ENCODE measurements at places on chromosomes 2 and 18.

DNA sequence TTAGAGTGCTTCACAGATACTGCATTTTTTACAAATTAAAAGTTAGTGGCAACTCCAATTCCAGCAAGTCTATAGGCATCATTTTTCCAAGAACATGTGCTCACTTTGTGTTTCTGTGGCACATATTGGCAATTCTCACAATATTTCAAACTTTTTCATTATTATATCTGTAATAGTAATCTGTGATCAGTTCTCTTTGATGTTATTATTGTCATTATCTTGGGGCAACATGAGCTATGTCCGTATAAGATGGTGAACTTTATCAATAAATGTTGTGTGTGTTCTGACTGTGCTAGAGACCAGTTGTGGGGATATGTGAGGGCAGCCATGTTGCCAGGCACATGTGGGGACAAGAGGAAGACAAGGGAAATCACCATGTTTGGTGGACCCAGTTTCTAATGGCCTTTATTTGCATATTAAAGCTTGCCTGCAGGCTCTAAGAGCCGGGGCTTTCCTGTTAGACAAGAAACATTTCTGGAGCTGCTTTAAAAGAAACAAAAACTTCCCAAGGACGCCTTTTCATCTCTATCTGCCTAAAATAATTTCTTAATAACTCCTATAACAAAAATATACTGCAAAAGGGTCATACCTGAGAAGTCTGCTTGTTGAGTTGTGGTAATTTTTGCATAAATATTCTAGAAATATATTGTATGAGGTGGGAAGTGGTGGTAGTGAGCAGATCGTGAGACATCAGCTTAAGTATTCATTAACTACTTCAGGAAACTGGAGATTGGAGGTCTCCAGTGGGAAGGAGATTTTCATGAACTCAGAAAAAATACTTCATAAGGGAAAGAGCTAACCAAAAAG is 37.2 kb downstream of the KYNU start:
- no peak for DNase-seq

GRCh38 chr2:239720361-239721360 is 304.5 kb downstream of the NDUFA10 start:
- no peak for DNase-seq

- DNase-seq = no peak
These were observed 22.3 kb downstream of the CD8A start for GRCh38 chr2:86768189-86768949.

DNA sequence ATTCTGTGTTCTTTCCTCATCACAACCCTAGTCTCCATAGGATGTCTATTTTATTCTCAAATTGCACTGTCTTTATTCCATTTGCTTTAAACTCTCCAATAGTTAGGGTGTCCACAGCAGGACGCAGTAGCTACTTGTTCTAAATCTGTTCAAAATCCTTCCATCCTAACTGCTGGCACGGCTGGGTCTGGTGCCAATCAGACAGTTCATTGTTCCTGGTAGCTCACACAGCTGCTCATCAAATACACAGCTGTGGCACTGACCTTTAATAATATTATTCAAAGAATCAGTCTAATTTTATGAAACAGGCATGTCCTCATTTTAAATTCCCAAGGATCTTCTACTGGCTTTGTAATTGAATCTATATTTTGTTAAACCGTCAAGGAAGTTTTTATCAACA is 59.7 kb upstream of the TMEFF2 start:
- no peak for DNase-seq

DNA sequence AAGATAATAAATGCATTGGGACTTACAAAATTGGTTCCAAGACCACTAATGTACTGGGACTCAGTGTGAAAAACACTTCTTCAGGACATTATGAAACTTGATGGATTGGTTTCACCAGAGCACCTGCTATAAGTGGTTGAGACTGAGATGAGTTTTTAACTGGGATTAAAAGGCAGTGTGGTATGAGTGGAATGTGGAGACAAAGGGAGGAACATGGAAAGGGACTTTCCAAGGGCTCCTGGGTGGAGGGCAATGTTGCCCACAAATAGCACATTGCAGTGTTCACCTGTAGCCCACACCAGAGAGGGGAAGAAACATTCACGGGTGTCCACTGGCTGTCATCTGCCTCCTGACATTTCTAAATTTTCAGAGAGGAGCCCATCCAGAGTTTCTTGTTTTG is 253.3 kb upstream of the TANK start:
- DNase-seq = no peak

GRCh38 chr2:197423307-197423706 is 11.5 kb downstream of the SF3B1 start:
- DNase-seq = no peak

DNA sequence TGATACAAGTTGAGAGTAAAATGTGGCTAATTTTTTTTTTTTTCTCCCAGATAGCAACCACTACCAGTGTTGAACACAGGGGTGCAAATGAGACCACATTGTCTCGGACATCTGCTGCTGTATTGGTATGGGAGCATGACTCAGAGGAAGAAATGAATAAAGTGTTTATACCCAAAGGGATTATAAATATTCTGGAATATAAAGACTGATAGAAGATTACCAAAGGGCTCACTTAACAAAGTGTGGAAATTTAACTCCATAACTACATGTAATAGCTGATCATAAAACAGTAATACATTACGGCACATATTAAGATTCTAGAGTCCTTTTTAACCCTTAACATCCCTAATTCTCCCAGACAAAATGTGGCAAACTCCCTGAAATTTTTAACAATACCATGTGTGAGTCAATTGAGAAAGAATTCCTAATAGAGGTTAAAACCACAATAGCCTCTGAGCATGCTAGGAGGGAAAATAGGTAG is 1023.0 kb upstream of the ACVR2A start:
- DNase-seq = no peak

DNA sequence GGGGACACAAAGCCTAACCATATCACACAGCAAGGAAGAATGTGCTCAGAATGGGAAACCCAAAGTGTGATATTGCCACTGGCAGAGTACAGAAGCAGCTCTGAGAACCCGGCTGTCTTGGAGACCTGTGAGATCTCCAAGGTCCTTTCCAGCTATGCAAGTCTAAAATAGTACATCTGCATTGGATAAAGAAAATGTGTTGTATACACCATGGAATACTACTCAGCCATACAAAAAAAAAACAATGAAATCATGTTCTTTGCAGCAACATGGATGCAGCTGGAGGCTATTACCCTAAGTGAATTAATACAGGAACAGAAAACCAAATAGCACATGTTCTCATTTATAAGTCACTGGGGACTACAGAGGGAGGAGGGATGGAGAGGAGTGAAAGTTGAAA is 36.5 kb upstream of the RFX8 start:
- DNase-seq = no peak

DNA sequence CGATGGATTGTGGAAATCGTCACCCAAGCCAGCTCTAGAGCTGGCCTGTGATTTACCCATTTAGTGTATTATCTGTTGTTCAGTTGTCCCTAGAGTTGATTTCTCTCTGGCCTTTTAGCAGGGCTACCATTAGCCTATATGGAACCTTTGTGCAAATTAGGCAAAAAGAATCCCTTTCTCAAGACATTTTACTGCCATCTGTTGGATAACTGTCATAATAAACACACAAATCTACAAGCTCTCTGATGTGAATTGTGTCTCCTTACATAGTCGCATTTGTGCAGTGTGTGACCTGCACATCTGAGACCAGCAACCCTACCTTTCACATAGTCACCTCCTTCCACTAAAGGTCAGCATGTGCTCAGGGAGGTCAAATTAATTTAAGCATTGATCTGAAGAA is 34.0 kb downstream of the LOXHD1 start:
- DNase-seq = no peak

DNA sequence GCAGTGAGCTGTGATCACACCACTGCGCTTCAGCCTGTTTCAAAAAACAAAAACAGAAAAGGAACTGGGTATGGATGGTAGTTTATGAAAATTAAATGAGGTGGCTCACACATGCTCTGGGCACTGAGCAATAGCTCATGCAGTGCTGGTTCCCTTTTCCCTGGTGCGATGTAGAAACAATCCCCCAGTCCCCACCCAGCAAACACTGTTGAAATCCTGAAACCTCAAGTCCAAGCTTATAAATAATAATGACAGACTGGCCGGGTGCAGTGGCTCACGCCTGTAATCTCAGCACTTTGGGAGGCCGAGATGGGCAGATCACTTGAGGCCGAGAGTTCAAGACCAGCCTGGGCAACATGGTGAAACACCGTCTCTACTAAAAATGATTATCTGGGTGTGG is 55.4 kb upstream of the SMAD2 start:
- peak; percentile 1 for DNase-seq

GRCh38 chr2:6202756-6203155 is 510.6 kb downstream of the SOX11 start:
- DNase-seq = no peak

DNA sequence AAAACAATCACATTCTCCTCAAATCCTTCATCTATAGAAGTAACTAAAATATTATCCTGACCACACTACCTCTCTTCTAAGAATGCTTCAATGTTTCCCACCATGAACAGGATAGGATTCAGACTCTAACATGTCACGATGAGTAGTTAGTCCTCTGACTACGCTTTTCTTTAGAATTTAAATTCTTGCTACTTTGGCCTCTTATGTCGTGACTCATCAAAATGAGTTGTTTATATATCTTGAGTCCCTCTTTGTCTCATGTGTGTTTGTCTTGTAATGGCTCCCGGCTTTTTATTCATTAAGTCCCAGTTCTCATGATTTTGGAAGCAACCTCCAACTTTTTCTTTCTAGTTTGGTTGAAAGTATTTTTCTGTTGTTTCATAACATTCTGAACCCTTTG is 1289.2 kb downstream of the DSC3 start:
- DNase-seq = no peak

DNA sequence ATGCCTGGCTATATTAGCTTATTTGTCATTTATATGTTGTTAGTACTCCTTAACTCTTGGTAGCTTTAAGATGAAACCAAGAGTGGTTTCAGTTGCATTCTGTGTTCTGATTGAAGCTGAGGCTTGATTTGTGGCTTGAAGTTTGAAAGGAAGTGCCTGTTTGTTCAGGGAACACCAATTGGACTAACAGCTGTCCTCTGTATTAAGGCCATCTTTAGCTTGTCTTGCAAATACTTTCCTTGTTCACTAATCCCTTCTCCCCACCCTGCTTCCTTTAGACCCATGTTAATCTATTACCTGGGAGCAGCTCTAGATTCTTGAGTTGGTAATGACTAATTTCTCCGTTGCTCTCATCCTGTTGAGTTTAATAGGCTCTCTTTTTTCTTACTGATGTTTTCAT is 13.4 kb downstream of the ITGA6 start:
- DNase-seq = no peak

DNA sequence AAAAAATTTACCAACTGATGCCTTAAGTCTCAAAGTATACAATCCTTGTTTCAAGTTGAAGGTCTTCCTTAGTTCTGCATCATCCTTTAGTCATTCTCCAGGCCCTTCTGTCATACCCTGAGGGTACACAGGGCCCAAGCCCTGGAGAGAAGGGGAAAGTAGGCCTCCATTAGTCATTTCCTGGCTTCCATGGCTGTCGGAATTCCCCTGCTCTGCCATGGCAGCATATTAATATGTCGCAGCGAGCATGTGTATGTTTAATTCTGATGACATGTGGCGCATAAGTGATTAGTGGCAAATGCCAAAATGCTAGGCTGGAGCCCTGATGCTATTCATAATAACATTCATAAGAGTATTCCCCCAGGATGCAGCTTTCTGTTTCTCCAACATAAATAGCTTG is 22.1 kb downstream of the GPR39 start:
- DNase-seq = no peak

- peak; percentile 83 for DNase-seq
These were observed 1.4 kb upstream of the YES1 start for GRCh38 chr18:813172-814071.

DNA sequence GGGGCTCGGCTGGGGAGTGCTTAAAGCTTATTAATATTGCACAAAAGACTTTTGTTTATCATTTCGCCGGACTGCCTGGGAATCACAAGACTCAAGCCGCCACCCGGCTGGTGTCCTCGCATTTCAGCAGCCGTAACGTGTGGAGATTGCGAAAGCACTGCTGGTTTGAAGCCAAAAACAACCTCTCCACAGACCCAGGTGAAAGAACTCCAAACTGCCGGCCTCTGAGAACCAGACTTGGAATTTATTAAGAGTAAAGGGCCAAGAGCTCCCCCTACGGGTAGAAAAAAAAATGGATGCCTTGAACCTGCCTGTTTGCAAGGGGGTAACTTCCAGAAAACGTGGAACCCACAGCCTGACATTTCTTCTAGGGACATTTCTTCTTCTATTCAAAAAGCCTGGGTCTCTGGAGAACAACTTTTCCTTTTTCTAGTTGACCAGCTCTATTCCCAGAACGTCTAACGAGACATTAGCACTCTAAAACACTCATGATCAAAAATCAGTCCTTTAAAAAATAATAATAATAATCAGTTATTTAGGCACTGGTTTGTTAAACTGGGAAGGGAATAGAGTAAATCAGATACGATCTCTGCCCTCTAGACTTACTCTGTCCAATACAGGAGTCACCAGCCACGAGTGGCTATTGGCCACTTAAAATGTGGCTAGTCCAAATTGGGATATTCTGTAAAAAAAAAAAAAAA is 216.3 kb downstream of the C1D start:
- no peak for DNase-seq

DNA sequence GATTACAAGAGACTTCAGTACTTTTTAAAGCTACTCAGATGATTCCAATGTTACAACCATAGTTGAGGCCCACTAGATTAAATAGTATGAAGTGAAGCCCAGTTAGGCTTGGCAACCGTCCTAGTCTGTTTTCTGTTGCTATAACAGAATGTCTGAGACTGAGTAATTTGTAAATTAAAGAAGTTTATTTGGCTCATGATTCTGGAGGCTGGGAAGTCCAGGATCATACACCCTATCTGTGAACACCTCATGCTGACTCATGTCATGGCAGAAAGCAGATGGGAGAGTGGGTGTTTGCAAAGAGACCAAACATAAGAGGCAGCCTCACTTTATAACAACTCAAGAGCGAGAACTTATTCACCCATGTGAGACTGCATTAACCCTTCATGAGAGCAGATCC is 63.1 kb downstream of the CCDC150 start:
- DNase-seq = no peak

DNA sequence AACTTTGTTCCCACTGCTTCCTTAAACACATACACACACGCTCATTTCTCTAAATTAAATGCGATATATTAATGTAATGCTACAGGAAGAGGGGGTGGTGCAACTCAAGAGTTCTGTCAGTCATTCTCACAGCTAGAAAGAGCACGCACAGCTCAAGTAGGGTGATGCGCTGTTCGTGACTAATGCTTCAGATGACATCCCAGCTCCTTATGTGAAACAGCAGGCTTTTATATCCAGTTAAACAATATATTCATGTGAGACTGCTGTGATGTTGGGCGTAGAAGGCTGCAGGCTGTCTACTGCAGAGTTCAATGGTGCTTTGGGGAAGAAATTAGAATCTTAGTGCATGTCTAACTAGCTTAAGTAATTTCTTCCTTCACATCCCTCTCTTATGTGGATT is 912.6 kb upstream of the FSHR start:
- DNase-seq = no peak

- DNase-seq = no peak
These were observed 74.7 kb downstream of the PSMG2 start for GRCh38 chr18:12777500-12777944.

DNA sequence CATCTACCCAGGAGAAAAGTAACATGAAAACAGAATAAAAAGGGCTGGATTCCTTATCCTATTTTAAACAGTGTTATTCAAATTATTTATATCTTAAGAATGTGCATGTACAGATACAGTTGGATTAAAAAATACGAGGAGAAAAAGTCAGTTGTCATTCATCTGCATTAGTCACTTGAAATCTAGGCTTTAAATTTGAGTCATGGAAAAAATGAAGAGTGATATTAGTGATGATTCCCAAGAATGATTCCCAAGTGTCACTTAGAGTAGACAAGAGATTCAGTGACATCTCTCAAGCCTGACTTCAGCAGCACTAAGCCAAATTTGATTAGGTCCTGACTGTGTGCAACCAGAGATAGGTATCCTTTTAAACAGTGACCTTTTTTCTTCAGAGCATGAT is 394.2 kb downstream of the IRS1 start:
- no peak for DNase-seq
